ENCODE measurements at places on chromosomes 5 and 9. TPM values are rescaled to one million over a fixed set of nuclear protein-coding genes. Genes with fewer than 3 reads are reported as not detected.

- DNase-seq = peak; percentile 76
These were observed 11.4 kb downstream of the YTHDC2 start for GRCh38 chr5:113524927-113525326.

- no peak for DNase-seq
These were observed 192.9 kb downstream of the PIK3R1 start for GRCh38 chr5:68408345-68408871.

The IL13 gene
- under 0.01 TPM for total RNA-seq

DNA sequence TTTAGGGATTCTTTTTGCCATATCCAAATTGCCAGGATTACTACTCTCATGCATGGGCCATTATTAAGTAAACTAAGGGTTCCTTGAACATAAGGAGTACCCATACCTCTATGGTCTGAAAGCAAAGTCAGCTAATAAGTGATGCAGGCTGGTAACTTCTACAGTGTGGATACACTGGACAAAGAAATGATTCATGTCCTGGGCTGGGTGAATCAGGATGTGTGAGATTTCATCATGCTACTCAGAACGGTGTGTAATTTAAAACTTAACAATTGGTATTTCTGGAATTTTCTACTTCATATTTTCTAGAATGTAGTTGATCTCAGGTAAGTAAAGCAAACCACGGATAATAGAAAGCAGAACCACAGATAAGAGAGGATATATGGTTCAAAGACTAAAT lies 428.8 kb downstream of the CHSY3 start:
- no peak for DNase-seq

The SLC22A4 gene
- total RNA-seq = 7.3 TPM

The BTNL8 gene
- under 0.01 TPM for total RNA-seq

The CYLC2 gene
- not detected for total RNA-seq

- no peak for DNase-seq
These were observed 6.6 kb downstream of the BARX1 start for GRCh38 chr9:93948441-93949072.

- no peak for DNase-seq
These were observed 296.3 kb downstream of the KCNN2 start for GRCh38 chr5:114658194-114658593.

GRCh38 chr5:173331956-173332479 lies 3.8 kb upstream of the STC2 start:
- peak; percentile 9 for DNase-seq

GRCh38 chr9:95249986-95250385 lies 67.5 kb downstream of the FANCC start:
- DNase-seq = no peak

GRCh38 chr9:14136646-14137370 lies 177.1 kb downstream of the NFIB start:
- DNase-seq = no peak

The NEURL1B gene
- 18.3 TPM for total RNA-seq

DNA sequence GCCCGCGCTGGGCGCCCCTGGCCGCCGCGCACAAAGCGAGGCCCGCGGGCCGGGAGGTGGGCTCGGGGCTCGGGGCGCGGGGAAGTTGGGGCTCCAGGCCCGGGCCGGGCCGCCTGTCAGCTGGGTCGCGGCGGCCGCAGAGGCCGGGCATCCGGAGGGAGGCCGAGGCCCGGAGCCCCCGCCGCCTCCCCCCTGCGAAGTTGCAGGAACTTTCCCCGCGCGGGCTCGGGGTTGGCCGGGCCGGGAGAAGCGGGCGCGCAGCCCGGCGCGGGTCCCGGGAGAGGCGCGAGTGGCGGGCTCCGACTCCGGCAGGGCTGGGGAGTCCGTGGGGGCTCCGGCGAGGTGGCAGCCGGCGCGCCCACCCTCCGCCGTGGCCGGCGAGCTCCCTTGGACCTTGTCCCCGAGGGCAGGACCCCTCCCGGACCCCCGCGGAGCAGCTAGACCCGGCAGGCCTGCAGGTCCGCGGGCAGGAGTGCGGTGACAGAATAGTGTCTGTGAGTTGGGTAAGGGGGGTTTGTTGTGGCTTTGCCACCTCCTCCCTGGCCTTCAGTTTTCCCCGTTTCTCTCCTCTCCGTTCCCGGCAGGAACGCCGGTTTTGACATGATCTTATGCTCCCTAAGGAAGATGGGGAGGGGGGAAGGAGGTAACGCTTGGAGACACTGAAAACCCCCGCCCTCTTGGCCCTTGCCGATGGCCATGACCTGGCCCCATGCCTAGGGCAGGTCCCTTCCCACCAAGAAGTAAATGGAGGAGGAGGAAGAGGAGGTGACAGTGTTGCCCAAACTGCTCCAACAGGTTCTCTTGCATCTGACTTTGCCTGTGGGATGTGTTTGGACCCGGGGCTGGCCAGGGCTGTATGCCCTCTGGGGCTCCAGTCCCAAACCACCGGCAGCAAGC lies 942 bp downstream of the PHF2 start:
- DNase-seq = no peak

The SV2C gene
- under 0.01 TPM for total RNA-seq

The DNAH5 gene
- total RNA-seq = 0.27 TPM

- no peak for DNase-seq
These were observed 78.0 kb downstream of the GNAQ start for GRCh38 chr9:77953590-77953989.

Measured in hematopoietic multipotent progenitor cell (in vitro differentiated cells).